Stimulated activated CD8-positive, alpha-beta memory T cell treated with anti-CD3 and anti-CD28 coated beads, Interleukin-7, amount 100 ng/mL, for 4 hours (primary cell): ENCODE measurements at places on chromosomes 6 and 20.

DNA sequence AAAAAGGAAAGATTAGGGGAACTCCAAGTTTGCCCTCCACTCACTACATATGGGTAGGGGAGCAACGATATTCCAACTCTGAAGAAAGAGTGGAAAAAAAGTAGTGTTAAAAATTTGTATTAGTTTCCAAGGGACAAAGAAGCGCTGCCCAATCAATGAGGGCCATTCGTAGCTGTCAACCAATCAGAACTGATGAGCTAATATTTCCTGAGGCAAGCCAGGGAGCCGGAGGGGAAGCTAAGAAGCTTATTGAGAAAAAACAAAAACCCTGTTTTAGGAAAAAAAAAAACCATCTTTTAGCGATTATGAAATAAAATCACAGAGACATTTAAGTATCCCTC is 59.5 kb downstream of the TRIM38 start:
- no peak for DNase-seq

DNA sequence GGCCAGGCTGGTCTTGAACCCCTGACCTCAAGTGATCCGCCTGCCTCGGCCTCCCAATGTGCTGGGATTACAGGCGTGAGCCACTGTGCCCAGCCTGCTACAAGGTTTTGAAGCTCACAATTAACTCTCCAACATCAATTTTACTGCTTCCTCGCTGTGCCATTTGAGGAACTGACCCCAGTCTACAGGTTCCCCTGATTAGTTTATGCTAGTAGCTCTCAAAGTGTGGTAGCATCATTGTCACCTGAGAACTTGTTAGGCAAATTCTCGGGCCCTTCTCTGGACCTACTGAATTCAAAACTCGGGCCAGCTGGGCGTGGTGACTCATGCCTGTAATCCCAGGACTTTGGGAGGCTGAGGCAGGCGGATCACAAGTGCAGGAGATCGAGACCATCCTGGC is 49.4 kb downstream of the MCUR1 start:
- DNase-seq, result no peak

DNA sequence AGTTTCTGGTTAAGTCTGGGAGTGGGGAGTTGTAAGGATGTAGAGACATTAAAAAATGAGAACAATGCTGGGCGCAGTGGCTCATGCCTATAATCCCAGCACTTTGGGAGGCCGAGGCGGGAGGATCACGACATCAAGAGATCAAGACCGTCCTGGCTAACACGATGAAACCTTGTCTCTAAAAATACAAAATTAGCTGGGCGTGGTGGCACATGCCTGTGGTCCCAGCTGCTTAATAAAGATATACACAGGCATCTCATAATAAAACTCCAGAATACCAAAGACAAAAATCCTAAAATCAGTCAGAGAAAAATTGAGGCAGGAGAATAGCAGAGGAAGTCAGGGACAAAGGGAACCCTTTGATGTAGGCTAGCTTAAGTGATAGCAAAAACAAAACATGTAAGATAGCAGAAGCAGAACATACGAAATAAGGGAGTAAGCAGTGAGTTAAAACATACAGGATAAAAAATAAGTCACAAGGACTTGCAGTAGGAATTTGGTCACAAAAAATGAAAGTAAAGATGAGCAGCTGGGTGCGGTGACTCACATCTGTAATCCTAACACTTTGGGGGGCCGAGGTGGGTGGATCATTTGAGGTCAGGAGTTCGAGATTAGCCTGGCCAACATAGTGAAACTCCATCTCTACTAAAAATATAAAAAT is 23.6 kb downstream of the DDX43 start:
- no peak for DNase-seq

GRCh38 chr20:61561111-61561830 is 309.2 kb downstream of the CDH4 start:
- DNase-seq, result no peak

- no peak for DNase-seq
Measured at GRCh38 chr6:163634211-163635171, 220.0 kb downstream of the QKI start.

GRCh38 chr6:144415835-144416237 is 130.7 kb downstream of the UTRN start:
- DNase-seq, result no peak

- no peak for DNase-seq
Measured at GRCh38 chr6:133396233-133396983, 155.3 kb downstream of the EYA4 start.

DNA sequence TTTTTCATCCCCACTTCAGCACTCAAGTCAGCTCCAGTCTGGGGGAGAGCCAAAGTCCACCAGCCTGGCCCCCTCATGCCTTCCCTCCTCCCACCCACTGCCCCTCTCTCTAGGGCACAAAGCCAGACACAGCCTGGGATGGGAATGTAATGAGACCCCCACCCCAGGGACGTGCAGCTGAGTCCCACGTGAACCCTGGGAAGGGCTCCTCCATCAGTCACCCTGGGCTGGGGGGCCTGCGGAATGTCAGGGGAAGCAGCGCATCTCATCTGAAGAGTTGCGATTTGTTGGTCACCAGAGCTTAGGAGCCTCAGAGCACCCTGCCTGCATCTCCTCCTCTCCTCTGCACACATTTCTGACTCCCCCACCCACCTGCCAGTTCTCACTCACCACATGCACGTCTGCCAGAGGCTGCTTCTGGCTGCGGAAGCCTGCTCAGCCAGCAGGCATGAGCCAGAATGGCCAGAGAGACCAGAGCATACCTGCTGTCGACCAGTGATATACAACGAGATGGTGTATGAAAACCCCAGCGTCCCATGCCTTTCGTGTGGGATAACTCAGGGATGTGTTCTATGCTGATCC is 167.1 kb upstream of the TOP1 start:
- DNase-seq, result no peak

DNA sequence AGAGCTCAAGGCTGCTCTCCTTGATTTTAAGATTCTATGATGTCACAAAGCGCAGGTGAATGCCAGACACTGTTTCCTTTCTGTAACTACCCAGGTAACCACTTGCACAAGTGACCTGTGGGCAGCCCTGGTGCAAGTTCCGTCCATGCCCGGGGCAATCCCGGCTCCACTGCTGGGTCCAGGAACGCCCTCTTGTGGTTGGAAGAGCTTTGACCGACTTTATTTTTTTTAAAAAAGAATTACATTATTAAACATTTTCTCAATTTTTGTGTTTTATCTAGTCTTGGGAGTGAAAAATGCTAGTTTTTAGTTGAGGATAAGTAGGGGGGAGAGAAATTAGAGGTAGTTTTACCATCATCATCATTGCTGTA is 695.2 kb downstream of the QKI start:
- DNase-seq, result no peak

- no peak for DNase-seq
Measured at GRCh38 chr20:49785852-49786175, 26.8 kb upstream of the SLC9A8 start.

DNA sequence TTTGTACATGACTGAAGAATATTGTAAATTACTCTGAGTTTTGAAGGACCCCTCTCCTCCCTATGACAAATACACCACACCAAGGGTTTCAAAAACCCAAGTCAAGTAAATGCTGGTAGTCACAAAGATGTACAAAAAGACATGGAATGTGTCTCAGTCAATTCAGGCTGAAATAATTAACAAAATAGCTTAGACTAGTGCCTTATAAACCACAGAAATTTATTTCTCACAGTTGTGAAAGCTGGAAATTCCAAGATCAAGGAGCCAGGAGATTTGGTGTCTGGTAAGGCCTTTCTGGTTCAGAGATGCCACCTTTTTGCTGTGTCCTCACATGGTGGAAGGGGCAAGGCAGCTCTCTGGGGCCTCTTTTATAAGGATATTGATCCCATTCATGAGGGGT is 202.3 kb upstream of the RIN2 start:
- DNase-seq, result no peak

- DNase-seq, result no peak
Measured at GRCh38 chr6:144730088-144730645, 445.0 kb downstream of the UTRN start.

- no peak for DNase-seq
Measured at GRCh38 chr20:14832630-14833029, 495.2 kb upstream of the FLRT3 start.

GRCh38 chr6:112281821-112282615 is 27.7 kb upstream of the LAMA4 start:
- DNase-seq, result no peak
